NCI-H748 treated with DMSO at 0.1 percent for 48 hours (cell line): ENCODE measurements at places on chromosomes 12 and 14.
A peak's percentile ranks its signal among the peaks of the same experiment; 100 is the strongest.

GRCh38 chr12:113222730-113223531 lies 1.7 kb downstream of the TPCN1 start:
- DNase-seq, result peak; percentile 9

DNA sequence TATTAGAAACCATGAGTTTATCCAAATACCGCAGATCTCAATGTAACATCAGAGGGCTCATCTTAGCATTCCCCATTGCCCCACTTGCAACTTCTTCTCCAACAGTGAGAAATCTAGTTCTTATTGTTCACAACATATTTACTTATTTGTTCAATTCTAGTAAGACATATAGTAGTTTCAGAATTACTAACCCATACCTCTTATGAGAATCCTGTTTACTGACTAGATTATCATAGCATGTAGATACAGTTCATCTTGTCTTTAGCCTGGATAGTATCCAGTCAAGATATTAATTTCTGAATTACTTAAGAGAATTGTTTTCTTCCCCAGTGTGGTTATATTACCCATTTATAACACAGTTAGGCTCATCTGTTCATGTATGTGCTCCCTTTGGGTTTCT lies 80.6 kb downstream of the NIN start:
- no peak for DNase-seq

DNA sequence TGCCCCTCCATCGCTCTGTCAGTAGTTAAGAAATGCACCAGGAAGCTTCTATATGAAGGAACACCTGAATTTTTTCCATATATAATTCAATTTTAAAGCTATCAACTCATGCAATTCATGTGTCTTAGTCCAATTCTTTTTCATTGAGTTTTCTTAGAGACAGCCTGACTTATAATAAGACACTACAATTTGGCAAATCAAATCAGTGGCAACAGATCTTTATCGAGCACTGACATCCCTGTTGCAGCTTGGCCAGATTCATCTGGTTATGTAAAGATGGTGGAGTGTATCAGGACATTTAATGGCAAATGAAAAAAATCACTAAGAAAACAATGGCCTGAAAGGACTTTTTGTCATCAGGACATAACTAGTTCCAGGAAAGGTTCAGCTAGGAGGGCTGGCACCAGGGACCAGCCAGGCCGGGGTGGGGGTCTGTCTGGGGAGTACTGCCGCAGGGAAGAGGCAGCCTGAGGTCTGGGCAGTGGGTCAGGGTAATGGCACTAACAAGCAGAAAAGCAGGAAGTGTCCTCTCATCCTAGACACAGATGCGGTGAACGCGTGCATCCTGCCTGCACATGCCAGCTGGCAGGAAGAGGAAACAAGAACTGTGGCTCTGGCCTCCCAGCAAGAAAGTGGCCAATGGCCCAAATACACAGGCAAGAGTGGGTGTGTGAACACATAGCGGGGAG lies 100.5 kb upstream of the LMNTD1 start:
- DNase-seq, result no peak

- DNase-seq, result no peak
These were observed 63.2 kb downstream of the TESC start for GRCh38 chr12:117036046-117036445.

- no peak for DNase-seq
These were observed 993.9 kb downstream of the VRK1 start for GRCh38 chr14:97791072-97791471.

DNA sequence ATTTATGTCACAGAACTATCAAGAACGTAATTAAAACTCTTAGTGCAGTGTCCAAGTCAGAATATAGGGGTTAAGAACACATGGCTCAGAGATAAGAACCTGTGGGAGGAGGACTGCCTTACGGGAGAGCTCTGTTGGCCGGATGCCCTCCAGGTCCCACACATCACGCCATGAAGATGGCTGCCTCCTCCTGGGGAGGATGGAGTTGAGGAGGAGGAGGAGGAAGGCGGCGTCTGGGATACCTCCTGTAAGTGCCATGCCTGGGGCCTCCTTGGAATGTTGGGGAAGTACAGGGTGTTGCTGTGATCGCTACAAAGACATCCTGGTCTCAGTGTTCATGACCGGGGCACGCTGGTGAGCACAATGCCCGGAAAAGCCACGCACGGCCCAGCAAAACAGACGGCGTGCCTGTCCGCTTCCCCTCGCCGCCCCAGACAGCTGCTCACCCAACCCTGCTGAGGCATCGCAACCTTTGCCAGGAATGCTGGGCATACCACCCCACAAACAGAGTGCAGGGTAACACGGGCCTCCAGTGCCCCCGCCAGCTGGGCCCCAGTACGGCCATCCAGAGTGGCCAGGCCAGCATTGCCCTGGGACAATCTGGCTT lies 28.7 kb upstream of the CD9 start:
- no peak for DNase-seq

DNA sequence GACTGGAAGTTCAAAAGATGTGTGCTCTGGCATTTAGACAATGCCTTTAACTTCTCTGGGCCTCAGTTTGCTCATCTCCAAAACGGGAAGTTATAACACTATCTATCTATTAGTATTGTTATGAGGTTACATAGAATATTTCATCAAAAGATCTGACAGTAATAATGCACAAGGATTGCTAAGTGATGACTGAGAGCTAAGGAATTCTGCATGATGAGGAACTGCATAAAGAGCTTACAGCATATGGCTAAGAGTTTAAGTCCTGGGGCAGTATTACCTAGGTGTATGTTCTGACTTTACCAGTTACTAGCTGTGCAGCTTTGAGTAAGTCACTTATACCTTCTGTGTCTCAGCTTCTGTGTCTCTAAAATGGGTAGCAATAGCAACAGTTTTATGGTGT lies 160.1 kb upstream of the TMPO start:
- DNase-seq, result no peak

DNA sequence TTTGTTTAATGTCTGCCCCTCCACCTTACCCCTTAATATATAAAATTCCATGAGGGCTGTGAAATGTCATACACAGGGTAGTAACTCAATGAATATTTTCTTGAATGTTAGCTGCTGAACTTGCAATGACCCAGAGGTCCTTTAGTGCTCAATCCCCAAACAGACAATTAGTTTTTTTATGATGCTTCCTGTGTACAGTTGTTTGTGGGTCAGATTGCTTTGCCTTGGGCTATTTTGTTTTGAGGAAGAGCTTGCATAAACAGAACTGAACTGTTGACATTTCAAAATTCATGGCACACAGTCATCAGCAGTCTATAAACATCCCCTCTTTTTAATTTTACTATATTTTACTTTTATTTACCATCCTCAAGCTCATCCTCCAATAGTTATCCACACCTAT lies 820.5 kb upstream of the SEL1L start:
- DNase-seq, result no peak

DNA sequence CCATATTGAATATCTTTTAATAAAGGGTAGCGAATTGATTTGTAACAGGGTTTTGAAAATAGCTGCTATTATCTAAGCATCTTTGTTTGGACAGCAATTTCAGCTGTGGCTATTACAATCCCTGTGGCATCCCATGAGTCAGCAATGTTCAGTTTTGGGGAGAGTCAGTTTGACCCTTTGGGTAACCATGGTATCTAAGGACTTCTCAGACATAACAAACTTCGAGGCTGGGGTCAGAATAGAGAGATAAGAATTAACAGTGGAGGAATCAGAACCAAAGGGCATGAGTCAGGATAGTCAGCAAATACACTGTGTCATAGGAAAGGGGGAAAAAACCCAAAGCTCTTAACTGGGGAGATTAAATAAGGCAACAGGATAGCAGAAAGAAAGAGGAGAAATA lies 11.7 kb upstream of the PTHLH start:
- DNase-seq, result no peak
